Progenitor cell of endocrine pancreas (in vitro differentiated cells): ENCODE measurements at places on chromosomes 1 and 21. TPM values are rescaled to one million over a fixed set of nuclear protein-coding genes. Genes with fewer than 3 reads are reported as not detected.

DNA sequence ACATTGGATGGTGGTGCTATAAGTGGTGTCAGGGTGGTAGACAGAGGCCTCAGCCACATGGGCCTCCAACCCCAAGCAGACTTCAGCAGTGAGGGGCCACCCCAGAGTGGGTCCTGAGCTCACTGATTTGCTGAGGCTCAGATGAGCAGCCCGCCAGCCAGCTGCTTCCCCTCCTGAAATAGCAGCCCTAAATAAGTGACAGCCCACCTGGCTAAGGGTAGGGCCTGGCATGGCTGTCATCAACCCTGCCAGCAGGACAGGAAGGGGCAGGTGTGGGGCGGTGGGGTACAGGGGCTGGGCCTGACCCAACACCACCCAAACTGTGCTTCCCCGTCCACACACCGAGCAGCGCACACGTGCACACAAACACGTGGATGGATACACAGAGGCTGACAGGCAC lies 79.3 kb downstream of the GRIK3 start:
- no peak for DNase-seq

DNA sequence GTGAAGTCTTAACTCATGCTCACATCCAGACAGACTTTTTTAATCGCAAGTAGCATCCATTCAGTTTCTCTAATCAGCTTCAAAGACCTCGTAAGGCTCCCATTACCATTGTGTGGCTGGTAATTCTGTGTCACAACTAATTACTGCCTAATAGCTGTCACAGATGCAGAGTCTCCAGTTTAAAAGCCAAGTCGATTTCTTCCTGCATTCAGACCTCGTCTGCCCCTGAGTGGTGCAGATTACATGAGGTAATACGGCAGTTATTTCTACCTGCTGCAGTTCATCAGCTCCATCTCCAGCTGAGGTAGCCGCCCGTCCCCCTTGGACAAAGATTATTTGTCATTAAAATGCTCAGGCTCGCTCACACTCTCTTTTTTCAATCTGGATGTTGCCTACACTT lies 34.4 kb upstream of the OLIG2 start:
- DNase-seq: no peak

DNA sequence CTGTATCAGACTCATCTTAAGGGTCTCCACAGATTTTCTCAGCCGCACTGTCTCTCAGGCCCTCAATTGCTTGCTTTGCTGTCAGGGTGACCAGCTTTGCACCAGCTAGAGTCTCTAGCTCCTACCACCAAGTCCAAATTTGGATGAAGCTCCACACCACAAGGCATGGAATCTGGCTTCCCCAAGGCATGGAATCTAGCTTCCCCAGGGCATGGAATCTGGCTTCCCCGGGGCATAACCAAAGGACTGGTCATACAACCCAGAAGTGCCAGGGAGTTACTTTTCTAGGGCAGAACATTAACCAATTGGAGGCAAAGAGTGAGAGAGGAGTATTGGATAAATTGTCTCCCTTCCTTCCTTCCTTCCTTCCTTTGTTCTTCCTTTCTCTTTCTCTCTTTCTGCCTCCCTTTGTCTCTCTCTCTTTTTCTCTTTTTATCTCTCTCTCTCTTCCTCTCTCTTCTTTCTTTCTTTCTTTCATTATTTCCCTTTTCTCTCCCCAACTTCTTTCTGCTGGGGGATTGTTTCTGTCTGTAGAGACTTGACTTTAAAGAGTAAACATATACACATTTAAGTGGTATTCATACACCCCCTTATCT lies 76.9 kb upstream of the HAO2 start:
- no peak for DNase-seq

DNA sequence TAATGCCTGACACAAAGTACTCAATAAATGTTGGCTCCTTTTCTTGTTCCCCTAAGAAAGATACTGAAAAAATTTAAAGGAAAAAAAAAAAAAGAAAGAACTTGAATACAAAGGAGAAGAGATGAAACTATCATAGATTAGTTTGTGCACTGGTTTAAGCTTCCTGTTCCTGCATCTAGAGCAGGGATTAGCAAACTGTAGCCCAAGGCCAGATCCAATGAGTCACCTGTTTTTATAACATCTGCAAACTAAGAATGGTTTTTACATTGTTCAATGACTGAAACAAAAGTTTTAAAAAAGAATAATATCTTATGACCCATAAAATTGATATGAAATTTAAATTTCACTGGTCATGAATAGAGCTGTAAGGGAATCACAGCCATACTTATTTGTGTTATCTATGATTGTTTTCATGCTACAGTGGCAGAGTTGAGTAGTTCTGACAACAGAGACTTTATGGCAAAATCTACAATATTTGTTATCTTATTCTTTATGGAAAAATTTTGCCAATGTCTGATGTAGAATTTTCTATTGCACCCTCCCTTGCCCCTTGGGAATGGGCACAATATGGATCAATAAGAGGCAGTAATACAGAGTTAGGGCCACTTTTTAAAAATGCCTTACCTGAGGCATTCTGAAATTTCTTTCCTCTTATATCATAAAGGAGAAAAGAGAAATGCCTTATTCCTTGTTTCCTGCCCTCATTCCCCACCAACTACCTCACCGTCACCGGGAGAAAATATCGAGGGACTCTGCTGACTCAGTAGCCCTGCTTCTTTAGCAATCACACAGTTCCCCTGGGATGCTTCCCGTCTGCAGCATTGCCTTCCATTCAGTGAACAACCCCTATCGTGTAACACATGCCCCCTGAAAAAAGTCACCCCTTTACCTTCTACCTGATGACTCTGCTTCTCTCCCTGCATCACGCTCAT lies 50.6 kb downstream of the WDR64 start:
- no peak for DNase-seq

GRCh38 chr1:147550302-147550937 lies 9.1 kb downstream of the BCL9 start:
- no peak for DNase-seq

DNA sequence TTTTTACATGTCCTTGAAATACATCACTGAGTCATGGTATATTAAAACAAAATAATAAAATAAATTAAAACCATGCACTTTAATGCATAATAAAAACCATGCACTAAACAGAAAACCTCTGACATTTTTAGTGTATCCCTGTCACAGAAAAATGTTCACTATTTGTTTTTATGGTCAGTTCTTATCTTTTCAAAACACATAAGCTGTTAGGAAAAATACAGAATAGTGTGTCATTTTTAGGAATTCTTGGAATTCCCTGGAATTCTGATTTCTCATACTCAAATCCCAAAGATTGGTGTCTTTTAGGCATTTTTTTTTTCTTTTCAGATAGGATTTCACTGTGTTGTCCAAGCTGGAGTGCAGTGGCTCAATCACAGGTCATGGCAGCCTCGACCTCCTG lies 25.1 kb upstream of the TINAGL1 start:
- DNase-seq: no peak

- DNase-seq: no peak
Measured at GRCh38 chr1:2027961-2028583, 8.9 kb downstream of the GABRD start.

DNA sequence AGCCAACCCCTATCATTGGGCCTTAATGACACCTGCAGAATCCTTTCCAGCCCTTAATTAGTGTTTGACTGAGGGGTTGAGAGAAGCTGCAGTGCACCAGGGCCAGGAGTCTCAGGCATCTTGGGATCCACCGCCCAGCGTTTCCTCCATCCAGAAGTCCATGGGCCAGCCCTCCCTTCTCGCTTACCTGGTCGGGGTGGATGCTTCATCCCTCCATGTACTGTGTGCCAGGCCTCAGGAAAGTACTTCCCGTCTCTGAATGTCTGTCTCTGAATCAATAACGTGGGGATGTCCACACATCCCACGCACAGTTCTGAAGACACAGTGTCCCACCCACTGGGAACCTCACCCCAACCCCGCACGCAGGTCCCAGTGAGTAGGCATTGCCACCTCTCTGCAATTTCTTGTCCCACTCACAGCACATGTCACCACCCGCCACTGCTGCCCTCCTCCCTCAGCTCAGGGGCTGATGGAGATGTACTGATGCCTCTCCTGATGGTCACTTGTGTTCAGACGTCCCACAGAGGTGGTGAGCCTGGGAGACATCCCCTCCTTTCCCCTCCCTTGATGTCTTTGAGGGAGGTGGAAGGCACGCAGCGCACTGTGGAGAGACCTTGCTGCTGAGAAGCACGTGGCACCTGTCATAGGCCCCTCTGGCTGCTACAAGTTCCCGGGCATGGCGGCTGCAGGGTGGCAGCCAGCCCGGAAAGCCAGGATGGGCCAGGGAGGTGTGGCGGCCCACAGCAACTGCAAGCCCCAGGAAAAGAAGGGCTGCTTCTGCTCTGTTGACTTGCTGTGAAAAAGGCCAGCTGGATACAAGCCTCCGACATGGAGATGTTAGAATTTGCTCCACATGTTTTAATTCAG lies 29.4 kb upstream of the PRSS38 start:
- no peak for DNase-seq

The LYSMD1 gene
- 12.8 and 14.0 TPM in 2 replicates for total RNA-seq

The ZNF695 gene
- total RNA-seq: 14.2 and 15.1 TPM in 2 replicates

The TTC24 gene
- total RNA-seq: not detected in 2 replicates

The ARHGEF10L gene
- total RNA-seq: 28.0 and 31.3 TPM in 2 replicates

The TMEM69 gene
- 28.1 and 28.8 TPM in 2 replicates for total RNA-seq

The PLA2G2D gene
- total RNA-seq: not detected in 2 replicates

The CRNN gene
- total RNA-seq: not detected in 2 replicates
